ENCODE measurements at places on chromosomes 12 and 14.
A peak's percentile ranks its signal among the peaks of the same experiment; 100 is the strongest.

- no peak for DNase-seq
These were observed 1.2 kb downstream of the FBRSL1 start for GRCh38 chr12:132491138-132491663.

- peak; percentile 34 for DNase-seq
These were observed 454.2 kb downstream of the AEBP2 start for GRCh38 chr12:19893514-19893913.

DNA sequence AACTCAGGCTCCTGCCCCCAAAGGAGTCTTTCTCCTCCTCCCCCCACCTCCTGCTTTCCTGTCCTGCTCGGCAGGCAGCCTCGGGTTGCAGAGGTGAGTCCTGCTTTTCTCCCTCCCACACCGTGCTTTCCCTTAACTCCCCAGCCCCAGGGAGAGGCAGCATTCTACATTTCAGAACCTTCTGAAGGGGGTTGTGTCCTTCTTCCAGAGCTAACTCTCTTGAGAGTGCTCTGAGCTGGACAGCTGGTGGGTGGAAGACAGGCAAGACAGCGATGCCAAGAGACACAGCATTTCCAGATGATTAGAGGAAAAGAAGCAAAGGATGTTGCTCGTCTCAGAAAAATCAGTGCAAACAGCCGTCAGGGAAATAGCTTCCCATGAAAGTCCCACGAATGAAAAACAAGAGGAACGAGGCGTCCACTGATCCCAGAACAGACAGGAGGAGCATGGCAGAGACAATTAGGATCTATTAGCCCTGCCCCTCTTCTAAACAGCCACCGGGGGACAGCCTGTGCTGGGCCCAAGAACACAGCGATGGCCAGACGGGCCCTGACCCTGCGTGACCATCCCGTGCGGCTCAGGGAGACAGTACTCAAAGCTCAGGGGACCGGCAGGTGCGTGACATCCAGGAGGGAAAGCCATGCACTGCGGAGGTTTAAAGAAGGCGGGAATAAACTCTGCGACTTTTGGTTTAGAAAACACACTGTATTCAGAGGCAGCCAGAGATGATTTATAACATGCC, 216.5 kb upstream of the RTL1 start:
- DNase-seq, result no peak

DNA sequence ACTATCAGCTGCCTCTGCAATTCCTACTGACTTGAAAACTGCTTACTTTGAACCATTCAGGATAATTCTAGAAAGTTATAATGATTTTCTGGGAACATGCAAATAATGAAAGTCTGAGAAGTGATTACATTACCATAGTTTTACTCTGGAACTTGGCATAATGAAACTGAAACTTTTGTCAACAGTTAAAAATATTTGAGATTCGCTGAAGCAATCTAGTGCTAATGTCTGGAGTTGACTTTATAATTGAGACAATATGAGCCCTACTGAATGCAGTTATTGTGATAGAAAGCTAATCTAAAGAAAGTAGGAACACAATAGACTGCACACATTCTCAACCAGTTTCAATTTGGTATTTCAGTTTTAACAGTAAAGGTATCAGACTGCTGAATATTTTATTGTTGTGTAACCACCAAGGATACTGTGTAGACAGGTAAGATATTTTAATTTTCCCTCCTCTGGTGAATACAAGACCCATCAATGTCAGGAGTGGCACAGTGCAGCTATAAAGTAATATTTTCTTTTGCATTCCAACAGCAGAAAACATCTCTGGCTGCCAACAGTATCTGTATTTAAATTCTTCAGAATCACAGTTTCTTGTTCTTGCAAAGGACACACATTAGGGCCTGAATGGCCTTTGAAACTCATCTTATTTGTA, 483.5 kb downstream of the ATP23 start:
- no peak for DNase-seq

DNA sequence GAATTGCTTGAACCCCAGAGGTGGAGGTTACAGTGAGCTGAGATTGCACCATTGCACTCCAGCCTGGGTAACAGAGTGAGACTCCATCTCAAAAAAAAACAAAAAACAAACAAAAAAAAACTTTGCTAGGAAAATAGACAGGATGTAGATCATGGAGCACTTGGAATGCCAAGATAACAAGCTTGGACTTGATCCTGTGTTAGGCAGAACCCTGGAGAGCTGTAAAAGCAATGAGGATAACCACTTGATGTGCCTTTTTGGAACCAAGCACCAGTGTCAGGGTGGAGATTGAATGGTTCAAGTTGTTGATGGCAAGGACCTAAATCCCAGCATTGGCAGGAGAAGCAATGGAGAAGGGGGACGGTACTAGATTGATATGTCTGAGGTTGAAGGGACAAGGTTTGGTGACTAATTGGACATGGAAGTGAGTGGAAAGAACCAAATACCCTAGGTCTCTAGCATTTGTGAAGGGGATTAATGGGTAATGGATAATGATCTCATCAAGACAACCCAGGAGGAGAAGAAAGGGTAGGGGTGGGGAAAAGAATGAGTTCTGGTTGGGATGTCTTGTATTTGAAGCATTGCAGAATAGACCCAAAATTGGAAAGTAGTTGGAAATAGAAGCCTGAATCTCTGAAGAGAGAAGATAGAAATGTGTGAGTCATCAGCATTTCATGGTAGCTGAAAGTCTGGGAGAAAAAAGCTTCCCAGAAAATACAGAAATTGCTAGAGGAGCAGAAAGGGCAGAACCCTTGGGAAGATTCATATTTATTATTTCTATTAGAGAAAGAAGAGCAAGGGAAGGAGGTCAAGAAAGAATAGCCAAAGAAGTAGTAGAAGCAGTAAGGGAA, 176.7 kb downstream of the NUAK1 start:
- no peak for DNase-seq

GRCh38 chr12:85923767-85924331, 49.8 kb downstream of the NTS start:
- DNase-seq, result peak; percentile 4

- DNase-seq, result no peak
These were observed 410.5 kb downstream of the MED13L start for GRCh38 chr12:115866909-115867525.

- peak; percentile 59 for DNase-seq
These were observed 8.4 kb downstream of the HOXC8 start for GRCh38 chr12:54017027-54017788.

- no peak for DNase-seq
These were observed 950.2 kb downstream of the BCL11B start for GRCh38 chr14:98321841-98322240.

DNA sequence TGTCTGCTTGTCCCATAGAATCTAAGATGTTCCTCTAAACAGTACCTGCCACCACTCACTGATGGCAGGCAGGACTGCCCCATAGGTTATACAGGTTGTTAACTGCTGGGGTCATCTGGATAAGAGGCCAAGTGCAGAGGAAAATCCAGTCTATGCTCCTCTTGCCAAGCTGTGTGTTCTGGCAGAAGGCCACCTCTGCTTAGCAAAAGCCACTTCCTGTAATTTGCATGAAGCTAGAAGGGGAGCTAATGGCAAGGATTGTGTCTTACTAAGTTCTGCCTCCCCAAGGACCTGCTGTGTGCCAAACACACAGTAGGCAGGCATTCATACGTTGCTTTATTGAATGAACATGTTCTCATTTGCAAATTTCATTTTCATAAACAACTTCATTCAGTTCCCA, 445.4 kb downstream of the BCL11B start:
- DNase-seq, result no peak

DNA sequence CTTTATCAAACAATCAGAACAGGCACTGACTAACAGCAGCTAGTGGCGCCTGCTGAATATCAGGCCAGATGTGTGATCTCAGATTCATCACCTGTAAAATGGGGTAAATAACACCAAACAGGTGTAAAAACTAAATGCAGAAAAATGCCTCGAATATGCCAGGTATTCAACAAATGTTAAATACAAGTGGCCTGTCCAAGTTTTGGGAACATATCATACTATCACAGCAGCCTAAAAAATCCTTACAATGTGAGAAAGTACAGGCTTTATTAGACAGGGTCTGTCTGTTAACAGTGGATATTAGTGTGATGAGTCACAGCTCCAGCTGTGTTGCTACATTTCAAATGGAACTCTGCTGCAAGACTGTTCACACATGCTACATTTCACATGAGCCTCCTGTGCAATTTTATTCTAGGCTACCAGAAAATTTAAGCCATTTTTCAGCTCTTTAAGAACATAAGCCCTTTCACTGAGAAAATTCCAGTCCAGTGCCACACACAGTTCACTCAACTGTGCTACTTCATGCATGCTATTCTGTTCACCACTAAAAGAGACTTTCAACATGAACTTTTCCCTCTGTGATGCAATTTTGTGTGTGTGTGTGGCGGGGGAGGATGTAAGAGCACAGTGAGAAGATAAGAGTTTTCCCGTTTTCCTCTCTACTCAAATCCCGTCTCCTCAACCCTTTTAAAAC, 56.7 kb downstream of the MSRB3 start:
- DNase-seq, result peak; percentile 86

GRCh38 chr12:2101771-2102170, 49.0 kb downstream of the CACNA1C start:
- peak; percentile 38 for DNase-seq

- DNase-seq, result no peak
These were observed 9.9 kb upstream of the LYZ start for GRCh38 chr12:69338120-69338859.

DNA sequence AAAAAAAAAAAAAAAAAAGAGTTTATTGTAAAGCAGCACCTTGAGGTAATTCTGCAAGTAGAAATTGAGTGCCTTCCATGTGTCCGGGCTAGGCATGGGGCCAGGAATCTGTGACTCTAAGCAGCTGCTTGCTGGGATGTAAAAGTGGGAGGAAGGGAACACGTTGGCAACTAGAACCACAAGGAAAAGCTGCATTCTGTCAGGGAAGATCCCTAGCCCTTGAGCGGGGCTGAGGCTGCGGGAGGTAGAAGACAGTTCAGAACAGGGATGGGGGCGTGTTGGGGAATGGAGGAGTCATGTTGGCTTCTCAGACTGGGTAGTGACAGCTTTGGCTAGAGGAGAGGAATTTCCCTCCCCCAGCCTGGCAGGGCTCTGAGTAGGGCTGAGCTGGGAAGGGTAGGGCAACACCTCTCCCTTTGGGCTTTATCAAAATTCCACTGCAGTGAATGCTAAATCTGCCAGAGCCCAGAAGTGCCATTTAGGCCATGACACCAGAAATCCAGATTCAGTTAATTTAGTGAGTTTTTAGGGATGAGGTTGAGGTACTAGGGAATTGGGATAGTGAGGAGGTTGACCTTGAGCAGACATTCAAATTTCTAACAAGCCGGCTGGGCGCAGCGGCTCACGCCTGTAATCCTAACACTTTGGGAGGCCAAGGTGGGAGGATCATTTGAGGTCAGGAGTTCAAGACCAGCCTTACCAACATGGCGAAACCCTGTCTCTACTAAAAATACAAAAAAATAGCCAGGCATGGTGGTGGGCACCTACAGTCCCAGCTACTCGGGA, 3.4 kb upstream of the TRAFD1 start:
- DNase-seq, result peak; percentile 76

- DNase-seq, result no peak
These were observed 6.7 kb upstream of the KRT1 start for GRCh38 chr12:52686756-52687487.

GRCh38 chr12:13222076-13222475, 25.6 kb downstream of the EMP1 start:
- no peak for DNase-seq

- DNase-seq, result no peak
These were observed 131.8 kb upstream of the KRAS start for GRCh38 chr12:25382311-25383106.

DNA sequence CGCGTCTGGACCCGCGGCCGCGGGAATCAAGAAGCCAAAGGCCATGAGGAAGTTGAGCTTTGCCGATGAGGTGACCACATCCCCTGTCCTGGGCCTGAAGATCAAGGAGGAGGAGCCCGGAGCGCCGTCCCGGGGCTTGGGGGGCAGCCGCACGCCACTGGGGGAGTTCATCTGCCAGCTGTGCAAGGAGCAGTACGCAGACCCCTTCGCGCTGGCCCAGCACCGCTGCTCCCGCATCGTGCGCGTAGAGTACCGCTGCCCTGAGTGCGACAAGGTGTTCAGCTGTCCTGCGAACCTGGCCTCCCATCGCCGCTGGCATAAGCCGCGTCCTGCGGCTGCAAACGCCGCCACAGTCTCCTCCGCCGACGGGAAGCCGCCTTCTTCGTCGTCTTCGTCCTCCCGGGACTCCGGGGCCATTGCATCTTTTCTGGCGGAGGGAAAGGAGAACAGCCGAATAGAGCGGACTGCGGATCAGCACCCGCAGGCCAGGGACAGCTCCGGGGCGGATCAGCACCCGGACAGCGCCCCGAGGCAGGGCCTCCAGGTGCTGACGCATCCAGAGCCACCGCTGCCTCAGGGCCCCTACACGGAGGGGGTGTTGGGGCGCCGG, 1.0 kb downstream of the INSM2 start:
- peak; percentile 69 for DNase-seq

- DNase-seq, result no peak
These were observed 109.4 kb downstream of the ARF6 start for GRCh38 chr14:50001999-50002925.

DNA sequence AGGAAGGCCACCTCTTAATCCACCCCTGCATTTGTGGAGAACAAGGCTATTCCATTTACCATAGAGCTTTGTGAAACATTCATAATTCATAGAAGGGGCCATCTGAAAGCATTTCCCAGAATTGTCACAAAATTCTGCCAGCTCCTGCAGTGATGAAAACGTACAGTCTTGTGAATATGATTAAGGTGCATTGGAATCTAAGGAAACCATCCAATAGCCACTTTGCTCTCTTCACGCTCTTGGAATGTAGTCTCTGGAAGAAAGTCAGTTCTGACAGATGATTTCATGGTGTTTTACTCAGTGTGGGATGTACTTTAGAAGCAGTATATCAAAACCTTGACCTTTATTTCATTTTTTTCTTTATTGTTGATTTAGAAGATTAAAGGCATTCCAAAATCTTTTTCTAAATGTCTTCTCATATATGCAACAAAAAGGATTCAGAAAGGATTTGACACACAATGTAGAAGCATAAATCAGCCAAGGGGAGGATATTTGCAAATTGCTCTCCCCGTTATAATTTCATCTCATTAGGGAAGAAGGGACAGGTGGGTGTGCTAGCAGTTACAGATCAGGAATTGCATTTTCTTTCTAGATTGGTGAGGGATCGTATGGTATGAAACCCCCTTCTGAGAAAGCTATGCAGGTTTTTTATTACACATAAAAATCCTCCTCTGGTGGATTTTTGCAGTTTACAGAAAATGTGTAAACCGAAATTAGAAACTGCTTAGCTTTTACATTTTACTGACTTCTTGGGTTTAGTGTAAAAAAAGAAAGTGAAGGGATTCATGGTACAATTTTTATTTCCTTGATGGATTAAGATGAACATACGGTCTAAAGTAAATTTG, 390.2 kb downstream of the LRIG3 start:
- peak; percentile 95 for DNase-seq

DNA sequence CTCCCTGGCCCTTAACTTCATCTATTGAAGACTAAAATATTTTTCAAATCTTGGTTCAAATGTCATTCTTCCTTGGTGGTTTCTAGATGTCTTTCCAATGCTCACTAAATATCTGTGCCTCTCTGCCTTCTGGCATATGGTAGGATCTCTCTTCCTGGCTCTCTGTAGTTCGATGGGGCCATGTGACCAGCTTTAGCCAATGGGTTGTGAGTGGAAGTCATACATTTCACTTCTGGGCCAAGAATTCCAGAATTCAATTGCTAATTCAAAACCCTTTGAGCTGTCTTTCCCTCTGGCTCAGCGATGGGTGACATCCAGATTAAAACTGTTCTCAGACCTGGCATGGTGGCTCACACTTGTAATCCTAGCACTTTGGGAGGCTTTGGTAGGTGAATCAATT, 25.8 kb upstream of the CTDSP2 start:
- no peak for DNase-seq

- no peak for DNase-seq
These were observed 91.0 kb downstream of the VRK1 start for GRCh38 chr14:96888158-96888557.

- peak; percentile 48 for DNase-seq
These were observed 27.5 kb downstream of the BCAT1 start for GRCh38 chr12:24921251-24922038.

- DNase-seq, result no peak
These were observed 199.6 kb downstream of the CHST11 start for GRCh38 chr12:104656383-104656782.

Data from EL (cell line).